Activated naive CD4-positive, alpha-beta T cell treated with anti-CD3 and anti-CD28 coated beads, Interleukin-2, amount 50 U/mL, for 72 hours (primary cell): ENCODE measurements at places on chromosomes 6 and 20. TPM values are rescaled to one million over a fixed set of nuclear protein-coding genes. Genes with fewer than 3 reads are reported as not detected.

The ADAM33 gene
- not detected for total RNA-seq

The SLC17A1 gene
- total RNA-seq, result not detected

The RXRB gene
- 89.0 TPM for total RNA-seq

The GATA5 gene
- not detected for total RNA-seq

The JPH2 gene
- 0.97 TPM for total RNA-seq

The TLDC2 gene
- total RNA-seq, result not detected

The ME1 gene
- total RNA-seq, result not detected

The SLC44A4 gene
- total RNA-seq, result 0.29 TPM

The HCK gene
- not detected for total RNA-seq

The SPACA1 gene
- total RNA-seq, result not detected

The ARMH2 gene
- not detected for total RNA-seq

The AVP gene
- total RNA-seq, result 0.45 TPM

The GABRR1 gene
- not detected for total RNA-seq

The SULF2 gene
- 2.3 TPM for total RNA-seq

The DYNLT2 gene
- total RNA-seq, result 2.6 TPM

The LCA5 gene
- 0.29 TPM for total RNA-seq

The CTCFL gene
- total RNA-seq, result not detected

The SAMD10 gene
- total RNA-seq, result 8.2 TPM

The FAM162B gene
- not detected for total RNA-seq

The MEP1A gene
- total RNA-seq, result not detected

The RNF182 gene
- not detected for total RNA-seq

The RBPJL gene
- total RNA-seq, result not detected
